ENCODE measurements at places on chromosomes 5 and 9. TPM values are rescaled to one million over a fixed set of nuclear protein-coding genes. Genes with fewer than 3 reads are reported as not detected.

The FOXD4L4 gene
- 0.02 TPM for polyA plus RNA-seq

The PBX3 gene
- polyA plus RNA-seq = 6.9 TPM

The ZFR gene
- 21.8 TPM for polyA plus RNA-seq

The HACD4 gene
- 1.1 TPM for polyA plus RNA-seq

The LCNL1 gene
- 0.20 TPM for polyA plus RNA-seq

Measured in esophagus (tissue), 2 donors.